ENCODE measurements at places on chromosomes 4 and X.

DNA sequence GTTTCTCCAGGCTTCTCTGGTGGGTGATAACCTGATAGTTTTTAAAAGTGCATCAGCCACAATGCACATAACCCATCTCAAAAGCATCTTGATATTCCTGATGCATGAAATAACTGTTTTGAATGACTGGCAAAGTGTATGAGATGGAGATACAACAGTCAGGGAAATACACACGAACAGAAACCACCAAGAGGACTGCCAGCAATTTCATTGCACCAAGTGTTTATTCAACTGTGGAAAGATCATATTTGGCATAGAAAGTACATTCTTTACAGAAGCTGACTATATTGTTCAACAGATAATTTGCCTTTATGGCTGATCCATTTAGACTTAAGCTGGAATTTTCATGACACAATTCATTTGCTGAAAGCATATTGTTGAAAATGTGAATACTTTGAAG, 139.5 kb downstream of the SLIT2 start:
- DNase-seq, result no peak

DNA sequence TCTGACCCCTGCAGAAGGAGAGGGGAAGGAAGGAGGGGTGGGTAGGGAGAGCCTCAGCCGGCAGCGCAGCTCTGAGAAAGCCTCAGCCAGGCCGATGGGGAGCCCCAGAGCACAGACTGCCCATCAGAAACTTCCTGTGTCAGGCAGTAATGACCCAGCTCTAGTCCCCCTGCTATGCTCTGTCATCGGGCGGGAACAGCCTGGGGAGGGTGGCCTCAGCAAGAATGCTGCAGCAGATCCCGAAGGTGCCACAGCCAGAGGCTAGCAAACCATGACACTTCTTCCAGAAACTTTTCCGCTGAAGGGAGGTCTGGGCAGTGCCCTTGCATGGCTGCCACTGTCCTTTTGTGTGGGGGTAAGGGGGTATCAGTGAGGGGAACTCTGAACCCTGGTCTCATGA, 279.0 kb downstream of the BCOR start:
- no peak for DNase-seq

- no peak for DNase-seq
Observed at GRCh38 chr4:144403893-144404292, 242.1 kb upstream of the HHIP start.

- DNase-seq, result no peak
Observed at GRCh38 chr4:54657551-54658251, at the start of gene KIT. Gene KIT (plus strand): TSS chr4:54657957. CDS start chr4:54658015, 58 bp downstream.

- no peak for DNase-seq
Observed at GRCh38 chr4:48785302-48785701, 5.2 kb upstream of the FRYL start.

DNA sequence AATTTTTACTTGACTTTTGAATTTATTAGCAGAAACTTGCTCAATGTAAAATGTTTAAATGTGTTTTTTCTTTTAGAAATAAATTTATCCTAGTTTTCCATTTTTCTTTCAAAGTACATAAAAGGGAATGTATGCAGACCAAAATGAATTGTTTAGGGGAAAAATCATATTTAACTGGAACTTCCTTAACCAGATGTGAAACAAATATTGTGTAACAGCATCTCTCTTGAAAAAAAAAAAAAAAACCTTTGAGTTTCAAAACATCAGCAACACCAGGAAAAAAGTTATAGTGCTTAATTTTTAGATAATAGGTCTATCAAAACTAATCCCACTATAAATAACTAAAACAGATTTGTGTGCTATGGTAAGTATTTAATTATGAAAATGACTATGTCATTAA, 14.5 kb upstream of the CCNA2 start:
- no peak for DNase-seq

- no peak for DNase-seq
Observed at GRCh38 chr4:47721892-47722575, 115.8 kb downstream of the CORIN start.

GRCh38 chr4:158588777-158589176, 67.1 kb downstream of the RXFP1 start:
- DNase-seq, result no peak

- no peak for DNase-seq
Observed at GRCh38 chrX:29834764-29835163, 380.6 kb upstream of the MAGEB2 start.

GRCh38 chr4:83929550-83929949, 393.6 kb downstream of the GPAT3 start:
- no peak for DNase-seq

- no peak for DNase-seq
Observed at GRCh38 chrX:40467454-40467853, 113.3 kb upstream of the ATP6AP2 start.

GRCh38 chrX:8405631-8406030, 59.0 kb upstream of the VCX3B start:
- DNase-seq, result no peak

DNA sequence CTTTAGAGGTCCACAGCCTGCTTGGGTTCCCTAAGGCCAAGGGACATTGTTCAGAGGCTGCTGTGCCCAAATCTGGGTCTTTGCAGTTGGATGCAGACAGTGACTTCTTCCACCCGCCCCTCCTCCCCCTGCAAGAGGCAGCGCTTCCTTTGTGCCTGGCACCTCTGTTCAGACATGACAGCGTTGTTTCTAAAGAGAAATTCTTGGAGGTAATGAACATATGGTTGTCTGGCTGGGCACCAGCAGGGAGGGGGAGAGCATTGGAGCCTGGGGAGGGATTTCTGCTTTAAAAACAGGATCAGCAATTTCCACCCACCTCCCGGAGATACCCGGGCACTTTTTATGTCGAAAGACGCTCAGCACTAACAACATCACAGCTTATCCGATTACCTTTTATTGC, 51.5 kb downstream of the PSAPL1 start:
- no peak for DNase-seq

DNA sequence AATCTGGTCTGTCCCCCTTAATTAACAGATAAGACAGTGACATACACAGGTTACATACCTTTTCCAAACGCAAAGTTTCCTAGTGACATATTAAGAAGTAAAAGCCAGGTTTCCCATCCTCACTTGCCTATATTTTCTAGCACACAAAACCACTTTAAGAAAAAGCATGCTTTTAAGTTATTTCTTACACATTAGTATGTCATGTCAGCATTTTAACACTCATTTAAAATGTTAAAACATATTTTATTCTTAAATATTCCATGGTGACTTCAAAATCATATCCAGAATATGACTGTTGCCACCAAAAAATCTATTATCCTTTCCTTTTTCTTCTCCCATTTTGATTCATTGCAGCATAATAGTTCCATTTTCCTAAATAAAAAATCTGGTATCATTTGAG, 1830.2 kb downstream of the STIM2 start:
- DNase-seq, result no peak

- no peak for DNase-seq
Observed at GRCh38 chrX:130726661-130727060, 176.3 kb downstream of the ENOX2 start.
